Right ventricle myocardium inferior (tissue), 1 donor: ENCODE measurements at places on chromosomes 7 and 10.

DNA sequence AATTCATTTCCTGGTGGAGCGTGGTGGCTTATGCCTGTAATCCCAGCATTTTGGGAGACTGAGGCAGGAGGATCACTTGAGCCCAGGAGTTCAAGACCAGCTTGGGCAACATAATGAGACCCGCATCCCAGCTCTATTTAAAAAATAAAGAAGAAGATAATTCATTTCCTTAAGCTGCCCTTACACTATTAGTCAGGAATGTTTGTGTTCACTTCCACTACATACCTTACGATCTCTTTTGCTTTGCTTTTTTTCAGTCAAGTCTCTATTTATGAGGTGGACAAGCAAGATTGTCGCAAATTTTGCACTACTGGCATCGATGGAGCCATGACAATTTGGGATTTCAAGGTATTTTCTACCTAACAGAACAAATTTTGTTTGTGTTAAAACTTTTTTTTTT lies 11.2 kb upstream of the ARPC1B start:
- DNase-seq, result no peak

DNA sequence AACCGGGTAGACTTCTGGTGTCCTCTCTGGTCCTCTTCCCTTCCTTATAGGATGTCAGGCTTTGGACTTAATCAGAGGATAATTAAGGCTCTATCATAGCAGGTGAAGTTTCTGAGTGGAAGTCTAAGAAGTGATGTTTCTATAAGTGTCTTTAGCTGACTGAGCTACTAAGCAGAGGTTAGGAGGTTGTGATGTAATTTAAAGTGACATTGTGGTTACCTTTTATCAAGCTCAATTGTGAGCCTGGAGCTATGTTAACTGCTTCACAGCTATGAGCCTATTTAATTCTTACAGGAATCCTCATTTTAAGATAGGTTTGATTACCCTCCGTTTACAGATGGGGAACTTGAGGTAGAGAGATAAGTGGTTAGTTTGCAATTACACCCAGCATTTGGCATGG lies 365.1 kb downstream of the AUTS2 start:
- DNase-seq, result no peak

GRCh38 chr10:62147425-62147824 lies 121.2 kb downstream of the RTKN2 start:
- no peak for DNase-seq

DNA sequence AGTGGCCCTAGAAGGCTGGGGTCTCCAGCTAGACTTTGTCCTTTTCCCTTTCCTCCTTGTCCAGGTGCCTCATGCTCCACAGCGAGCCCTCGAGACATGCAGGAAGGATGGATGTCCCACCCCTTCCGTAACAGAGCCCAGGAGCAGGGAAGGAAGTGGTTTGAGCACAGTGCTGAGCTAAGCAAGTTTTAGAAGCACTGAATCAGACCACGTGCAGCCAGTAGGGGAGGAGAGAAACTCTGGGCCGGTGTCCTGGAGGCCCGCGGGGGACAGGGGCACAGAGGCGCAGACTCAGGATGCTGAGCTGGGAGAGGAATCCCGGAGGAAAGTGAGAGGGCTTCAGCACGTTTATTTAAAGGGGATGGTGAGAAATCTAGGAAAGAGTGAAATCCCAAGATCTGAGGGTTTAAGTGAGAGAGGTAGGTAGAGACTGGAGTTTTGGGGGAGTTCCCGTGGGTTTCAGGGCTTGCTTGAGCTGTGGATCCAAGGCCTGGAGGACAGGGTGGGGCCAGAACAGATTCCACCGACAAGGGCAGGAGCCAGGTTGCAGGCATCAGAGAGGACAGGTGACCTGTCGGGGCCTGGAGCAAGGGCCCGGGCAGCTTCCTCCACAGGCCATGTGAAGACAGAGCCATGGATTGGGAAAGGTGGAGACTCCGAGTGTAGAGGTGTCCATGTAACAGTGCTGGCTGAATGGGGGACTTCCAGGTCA lies 4.4 kb upstream of the IRF5 start:
- peak; percentile 62 for DNase-seq

GRCh38 chr7:155209478-155210319 lies 88.0 kb upstream of the INSIG1 start:
- DNase-seq, result no peak

GRCh38 chr10:122461367-122461728 lies at the start of gene HTRA1:
HTRA1 (plus strand) TSS chr10:122461553; CDS start chr10:122461653, 100 bp downstream.
- DNase-seq, result peak; percentile 91

DNA sequence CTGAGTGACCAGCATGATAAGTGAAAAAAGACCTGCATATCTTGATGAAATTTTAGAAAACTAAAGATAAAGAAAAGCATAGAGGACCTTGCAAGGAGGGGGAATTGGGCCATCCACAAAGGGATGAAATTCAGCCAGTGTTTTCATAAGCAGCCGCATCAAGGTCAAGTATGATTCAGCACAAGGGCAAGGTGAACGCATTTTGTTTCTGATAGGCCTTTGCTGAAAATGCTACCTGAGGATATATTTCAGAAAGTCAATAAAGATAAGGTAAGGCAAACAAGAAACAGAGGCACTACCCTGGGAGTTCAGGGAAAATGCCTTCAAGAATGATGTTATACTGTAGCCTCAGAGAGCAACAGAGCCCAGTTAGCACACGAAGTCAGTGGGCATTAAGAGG lies 55.0 kb upstream of the SHH start:
- DNase-seq, result no peak

DNA sequence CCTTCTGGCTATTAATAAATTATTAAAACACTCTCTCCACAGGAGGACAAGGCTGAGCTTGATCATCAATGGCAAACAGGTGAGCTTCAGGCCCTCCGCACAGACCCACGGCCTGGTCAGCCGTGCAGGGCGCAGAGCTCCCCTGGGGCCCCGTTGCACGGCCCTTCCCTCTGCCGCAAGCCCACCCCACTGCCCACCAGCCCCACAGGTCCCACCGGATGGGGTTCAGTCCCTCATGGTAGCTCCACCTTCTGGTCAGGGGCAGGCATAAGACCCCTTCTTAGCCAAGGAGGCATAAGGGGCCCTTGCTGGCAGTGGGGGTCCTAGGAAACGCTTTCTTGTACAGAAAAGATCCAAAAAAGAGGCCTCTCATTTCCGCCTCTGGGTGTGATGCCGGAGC lies 84.6 kb downstream of the MAD1L1 start:
- DNase-seq, result peak; percentile 45

GRCh38 chr10:62911210-62911963 lies 95.2 kb upstream of the EGR2 start:
- no peak for DNase-seq

GRCh38 chr7:106755641-106756040 lies 94.7 kb upstream of the CCDC71L start:
- no peak for DNase-seq

DNA sequence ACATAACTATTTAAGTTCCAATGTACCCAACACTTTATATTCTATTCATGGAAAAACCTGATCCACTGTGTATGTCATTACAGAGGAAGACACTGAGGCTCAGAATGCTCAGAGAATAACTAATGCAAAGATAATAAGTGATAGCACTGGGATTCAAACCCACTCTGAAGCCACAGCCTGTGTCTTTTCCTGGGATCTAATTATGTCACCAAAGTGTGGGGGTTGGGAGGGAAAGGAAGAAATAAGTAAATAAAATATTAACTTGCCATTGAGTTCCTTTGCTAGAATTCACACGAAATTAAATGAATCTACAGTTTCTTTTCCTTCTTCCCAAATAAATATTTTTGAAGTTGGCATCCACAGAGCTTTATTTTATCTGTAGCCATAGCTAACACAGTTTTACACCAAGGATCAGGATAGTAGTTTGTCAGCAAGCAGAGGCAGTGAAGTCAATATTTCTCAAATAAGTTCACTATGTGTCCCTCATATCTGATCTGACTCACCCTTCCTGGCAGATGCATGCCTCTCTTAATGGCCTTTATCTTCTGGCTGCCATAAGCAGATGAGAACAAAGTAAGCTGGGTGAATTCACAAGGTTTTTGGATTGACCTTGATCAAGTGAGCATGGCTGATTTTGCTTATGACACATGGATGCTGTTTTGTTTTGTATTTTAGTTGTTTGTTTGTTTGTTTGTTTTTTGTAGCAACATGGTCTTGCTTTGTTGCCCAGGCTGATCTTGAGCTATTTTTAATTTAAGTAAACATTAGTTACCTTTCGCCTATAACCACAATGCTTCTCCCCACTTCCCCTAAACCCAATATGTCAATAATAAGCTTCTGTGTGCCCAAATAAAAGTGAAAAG lies 6.3 kb downstream of the RAPGEF5 start:
- no peak for DNase-seq

DNA sequence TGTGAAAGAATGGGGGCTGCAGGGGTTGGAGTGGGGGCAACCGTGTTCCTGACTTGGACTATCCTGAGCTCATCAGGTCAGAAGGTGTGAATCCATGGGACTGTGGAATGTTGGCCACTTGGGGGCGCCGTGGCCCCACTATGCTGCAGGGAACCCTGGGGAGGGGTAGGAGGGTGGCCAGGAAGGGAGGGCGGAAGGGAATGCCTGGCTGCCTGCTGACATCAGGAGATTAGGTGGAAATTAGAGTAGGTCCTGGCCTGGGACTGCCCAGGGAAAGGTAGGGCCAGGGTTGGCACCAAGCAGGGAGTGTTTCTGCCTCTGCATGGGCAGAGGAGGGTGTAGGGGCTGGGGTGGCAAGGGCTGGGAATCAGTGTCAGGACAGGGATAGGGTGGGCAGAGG lies 65.8 kb upstream of the PRSS58 start:
- DNase-seq, result no peak

DNA sequence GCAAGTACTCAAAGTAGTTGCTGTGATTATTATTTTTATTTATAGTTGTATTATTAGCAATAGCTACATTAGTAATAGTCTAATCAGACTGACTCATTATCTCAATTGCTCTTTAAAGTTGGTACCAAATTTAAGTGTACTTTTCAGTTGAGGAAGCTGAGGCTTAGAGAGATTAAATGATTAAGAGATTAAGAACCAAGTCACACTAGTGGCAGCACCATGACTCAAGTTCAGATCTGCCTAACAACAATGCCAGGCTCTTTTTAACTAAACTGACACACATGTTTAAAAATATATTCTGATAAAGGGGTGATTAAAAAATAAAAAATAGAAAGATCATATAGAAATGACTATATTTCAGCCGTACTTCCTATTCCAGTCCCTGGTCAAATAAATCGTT lies 42.0 kb downstream of the FZD1 start:
- no peak for DNase-seq

DNA sequence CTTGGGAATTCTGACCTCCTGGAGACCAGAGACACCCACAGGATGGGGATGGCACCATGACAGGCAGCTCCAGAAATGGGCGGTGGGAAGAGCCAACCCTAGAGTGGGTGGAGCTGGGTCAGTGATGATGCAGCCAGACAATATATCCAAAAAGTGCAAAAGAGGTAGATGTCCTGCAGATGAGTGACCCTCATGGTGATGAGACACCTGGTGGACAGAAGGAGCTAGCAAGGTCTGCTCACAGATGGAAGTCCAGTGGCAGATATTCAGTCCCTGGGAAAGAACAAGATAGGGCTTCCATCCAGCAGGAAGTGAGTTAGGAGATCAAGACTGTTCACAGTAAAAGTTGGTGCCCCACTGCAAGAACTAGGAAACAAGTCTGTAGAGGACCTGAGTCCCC lies 19.2 kb upstream of the GRB10 start:
- no peak for DNase-seq

DNA sequence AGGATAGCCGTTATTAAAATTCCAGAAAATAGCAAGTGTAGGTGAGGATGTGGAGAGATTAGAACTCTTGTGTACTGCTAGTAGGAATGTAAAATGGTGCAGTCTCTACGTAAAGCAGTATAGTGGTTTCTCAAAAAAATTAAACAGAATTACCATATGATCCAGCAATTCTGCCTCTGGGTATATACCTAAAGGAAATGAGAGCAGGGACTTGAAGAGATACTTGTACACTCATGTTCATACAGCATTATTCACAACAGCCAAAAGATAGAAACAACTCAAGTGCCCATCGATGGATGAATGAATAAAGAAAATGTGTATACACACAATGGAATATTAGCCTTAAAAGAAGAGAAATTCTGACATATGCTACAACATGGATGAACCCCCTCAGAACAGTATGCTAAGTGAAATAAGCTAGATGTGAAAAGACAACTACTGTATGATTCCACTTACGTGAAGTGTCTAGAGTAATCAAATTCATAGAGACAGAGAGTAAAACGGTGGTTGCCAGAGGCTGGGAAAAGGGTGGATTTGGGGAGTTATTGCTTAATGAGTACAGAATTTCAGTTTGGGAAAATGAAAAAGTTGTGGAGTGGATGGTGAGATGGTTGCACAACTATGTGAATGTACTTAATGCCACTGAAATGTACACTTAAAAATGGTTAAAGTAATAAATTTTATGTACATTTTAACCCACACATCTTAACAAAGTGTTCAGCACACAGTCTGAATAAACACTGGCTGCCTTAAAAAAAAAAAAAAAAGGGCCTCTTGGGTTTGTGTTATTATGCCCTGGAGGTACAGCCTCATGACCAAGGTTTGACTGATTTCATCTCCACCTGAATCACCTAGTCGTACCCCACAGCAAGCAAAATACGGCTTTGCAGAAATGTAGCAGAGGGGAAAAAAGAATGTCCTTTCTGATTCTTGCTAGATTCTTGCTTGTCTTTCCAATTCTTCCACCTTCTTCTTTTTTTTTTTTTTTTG lies 26.2 kb downstream of the BUB3 start:
- DNase-seq, result no peak

GRCh38 chr7:47326220-47326619 lies 255.7 kb downstream of the TNS3 start:
- DNase-seq, result no peak

DNA sequence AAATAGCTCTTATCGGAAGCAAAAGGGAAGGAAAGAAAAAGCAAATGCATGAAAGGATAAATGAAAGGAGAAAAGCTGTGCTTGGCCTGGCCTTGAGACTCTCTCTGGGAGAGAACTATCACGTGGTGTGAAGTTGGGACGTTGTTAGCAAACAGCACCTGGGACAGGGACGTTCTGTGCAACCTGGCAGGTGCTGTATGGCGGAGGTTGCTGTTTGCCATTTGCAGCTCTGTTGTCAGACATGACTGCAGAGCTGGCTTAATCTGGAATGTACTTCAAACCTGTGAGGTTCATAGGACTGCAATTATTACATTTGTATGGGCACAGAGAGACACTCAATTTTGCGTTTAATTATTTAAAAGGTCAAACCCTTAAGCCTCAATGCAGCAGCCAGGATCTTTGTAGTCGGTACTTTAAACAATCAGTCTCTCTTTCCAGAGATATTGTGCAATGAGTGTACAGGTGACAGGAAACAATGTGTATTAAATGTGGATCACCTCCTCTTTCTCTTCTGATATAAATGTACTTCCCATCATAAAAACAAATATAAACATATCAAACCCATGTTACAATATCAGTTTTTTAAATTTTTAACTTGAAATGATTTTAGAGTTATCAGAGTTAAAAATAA lies 800.5 kb upstream of the KCND2 start:
- DNase-seq, result no peak
